ENCODE measurements at places on chromosomes 4 and X. TPM values are rescaled to one million over a fixed set of nuclear protein-coding genes. Genes with fewer than 3 reads are reported as not detected.

- peak; percentile 51 for DNase-seq
Measured at GRCh38 chr4:98627531-98628257, 30.7 kb downstream of the TSPAN5 start.

DNA sequence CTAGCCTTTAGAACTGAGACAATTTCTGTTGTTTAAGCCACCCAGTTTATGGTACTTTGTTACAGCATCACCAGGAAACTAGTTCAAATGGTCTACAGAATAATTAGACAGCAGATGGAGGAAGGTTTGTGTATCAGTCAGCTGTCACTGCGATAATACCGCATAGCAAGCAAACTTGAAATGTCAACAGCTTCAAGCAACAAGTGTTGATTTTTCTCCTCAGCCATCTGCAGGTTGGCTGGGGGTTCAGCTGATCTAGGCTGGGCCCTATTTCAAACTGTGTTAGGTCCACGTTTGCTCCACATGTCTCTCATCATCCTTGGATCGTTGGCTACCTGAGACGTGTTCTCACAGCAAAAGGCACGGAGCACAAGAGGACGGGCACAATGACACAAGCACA, 19.2 kb upstream of the PHEX start:
- DNase-seq = no peak

GRCh38 chrX:31130457-31131220, 58.8 kb upstream of the FTHL17 start:
- DNase-seq = peak; percentile 43

The GPRASP3 gene
- polyA plus RNA-seq = 6.1 TPM
